ENCODE measurements at places on chromosomes 3 and 15. TPM values are rescaled to one million over a fixed set of nuclear protein-coding genes. Genes with fewer than 3 reads are reported as not detected.

GRCh38 chr15:89171136-89172072, 50.0 kb downstream of the RLBP1 start:
- DNase-seq = no peak

DNA sequence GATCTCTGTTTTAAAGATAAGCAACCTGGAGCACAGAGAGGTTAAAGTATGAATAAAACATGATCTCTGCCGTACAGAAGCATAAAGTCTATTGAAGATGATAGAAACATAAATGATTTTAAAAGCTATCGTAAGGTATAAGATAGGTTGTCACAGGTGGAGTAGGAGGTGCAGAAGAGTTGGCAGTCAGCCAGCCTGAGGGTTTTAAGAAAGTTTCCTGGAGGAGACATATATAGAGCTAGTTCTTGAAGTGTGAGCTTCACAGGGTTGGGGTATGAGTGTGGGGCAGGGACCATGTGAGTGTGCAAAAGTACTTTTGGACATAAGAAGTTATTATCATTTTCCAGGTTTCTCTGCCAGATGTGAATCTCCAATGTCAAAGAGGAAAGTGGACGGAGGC, 3.9 kb upstream of the FGF12 start:
- DNase-seq = no peak

DNA sequence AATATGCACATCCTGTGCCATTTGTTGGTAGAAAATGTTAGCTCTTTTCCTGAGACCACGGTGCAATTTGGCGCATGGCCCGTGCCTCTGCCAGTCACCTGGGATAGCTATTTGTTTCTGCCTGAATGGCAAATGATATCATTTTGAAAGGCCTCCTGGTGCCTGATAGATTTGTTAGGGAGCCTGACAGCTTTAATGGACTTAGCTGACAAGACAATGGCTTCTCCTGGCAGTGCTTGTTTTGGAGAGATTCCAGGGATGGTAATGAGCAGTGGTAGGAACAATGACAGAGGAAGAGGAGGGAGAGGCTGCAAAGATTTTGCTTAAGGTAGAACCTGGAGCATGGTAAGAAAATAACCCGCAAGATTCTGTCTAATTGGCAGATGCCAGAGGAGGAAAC, 268.5 kb downstream of the CLSTN2 start:
- DNase-seq = no peak

GRCh38 chr15:63090472-63090871, 31.2 kb upstream of the LACTB start:
- DNase-seq = no peak

DNA sequence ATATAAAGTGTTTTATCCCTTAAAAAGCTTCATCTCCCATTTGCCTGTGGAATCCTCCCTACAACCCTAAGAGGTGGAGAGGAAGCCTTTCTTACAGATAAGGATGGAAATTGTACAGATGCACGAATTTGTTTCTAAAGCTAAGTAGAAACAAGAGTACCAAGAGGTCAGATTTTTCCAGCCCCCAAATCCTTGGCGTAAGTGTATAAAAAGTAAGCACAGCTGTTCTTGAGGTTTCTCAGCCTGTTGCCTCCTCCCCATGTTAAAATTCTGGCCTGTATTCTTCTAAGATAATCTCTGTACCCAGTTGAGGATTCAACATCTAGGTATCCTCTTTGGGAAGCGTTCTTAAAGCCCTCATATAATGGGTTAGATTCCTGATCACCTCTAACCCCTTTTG, 34.9 kb downstream of the RAB7A start:
- DNase-seq = no peak

GRCh38 chr3:60536420-60536819, 714.8 kb downstream of the FHIT start:
- DNase-seq = no peak

- DNase-seq = no peak
Measured at GRCh38 chr3:9308298-9308990, 54.4 kb upstream of the THUMPD3 start.

- DNase-seq = no peak
Measured at GRCh38 chr15:58742819-58743502, 6.5 kb downstream of the ADAM10 start.

The PSTPIP1 gene
- total RNA-seq = 1.0 TPM

GRCh38 chr3:25472153-25472552, 44.1 kb downstream of the RARB start:
- DNase-seq = no peak

- DNase-seq = no peak
Measured at GRCh38 chr3:33166095-33166494, 52.3 kb downstream of the CRTAP start.

GRCh38 chr15:41122849-41123248, 6.8 kb upstream of the INO80 start:
- DNase-seq = no peak

Measured in pulmonary artery endothelial cell (primary cell).